ENCODE measurements at places on chromosomes 4 and X. TPM values are rescaled to one million over a fixed set of nuclear protein-coding genes. Genes with fewer than 3 reads are reported as not detected.

Gene APELA
- not detected for total RNA-seq

Gene GDPD2
- total RNA-seq = not detected

Gene CTSO
- total RNA-seq = 1.1 TPM

Gene NPY1R
- 0.26 TPM for total RNA-seq

Gene NELFA
- total RNA-seq = 14.7 TPM

Gene F8
- total RNA-seq = 0.26 TPM

Gene PF4V1
- total RNA-seq = not detected

Gene FAM50A
- total RNA-seq = 88.5 TPM

Gene FRAS1
- 13.7 TPM for total RNA-seq

Gene SULT1B1
- total RNA-seq = 0.13 TPM

Gene LEF1
- total RNA-seq = not detected

Gene TMPRSS11B
- total RNA-seq = 0.79 TPM

Gene ARR3
- not detected for total RNA-seq

Gene EVC
- 12.9 TPM for total RNA-seq

Gene RAB39B
- 2.6 TPM for total RNA-seq

Gene TMEM271
- total RNA-seq = not detected

Gene KCND1
- total RNA-seq = 0.26 TPM

Gene XAGE1B
- not detected for total RNA-seq

Gene FGFBP1
- total RNA-seq = 31.1 TPM

Gene DSPP
- total RNA-seq = not detected

Gene FGF5
- 0.51 TPM for total RNA-seq

Gene FHIP1A
- total RNA-seq = 25.2 TPM

Gene WDR45
- total RNA-seq = 38.5 TPM

Gene KLB
- under 0.01 TPM for total RNA-seq

Gene PPP4R3C
- total RNA-seq = not detected

Gene SH3D19
- 13.2 TPM for total RNA-seq

Gene PPBP
- 0.13 TPM for total RNA-seq

Gene VCX
- not detected for total RNA-seq

Gene CYTL1
- not detected for total RNA-seq

Gene ARMCX1
- total RNA-seq = 5.8 TPM

Gene TMEM35A
- total RNA-seq = not detected

Gene ANXA10
- 0.79 TPM for total RNA-seq

Gene CXorf65
- not detected for total RNA-seq

Gene PIR
- 23.7 TPM for total RNA-seq

Gene RXFP1
- total RNA-seq = not detected

Gene ACE2
- total RNA-seq = not detected

Gene SSX2
- total RNA-seq = not detected

Gene SLC26A1
- under 0.01 TPM for total RNA-seq

Gene RPL34
- total RNA-seq = 808 TPM
